ENCODE measurements at places on chromosomes 2 and 18.
A peak's percentile ranks its signal among the peaks of the same experiment; 100 is the strongest.

DNA sequence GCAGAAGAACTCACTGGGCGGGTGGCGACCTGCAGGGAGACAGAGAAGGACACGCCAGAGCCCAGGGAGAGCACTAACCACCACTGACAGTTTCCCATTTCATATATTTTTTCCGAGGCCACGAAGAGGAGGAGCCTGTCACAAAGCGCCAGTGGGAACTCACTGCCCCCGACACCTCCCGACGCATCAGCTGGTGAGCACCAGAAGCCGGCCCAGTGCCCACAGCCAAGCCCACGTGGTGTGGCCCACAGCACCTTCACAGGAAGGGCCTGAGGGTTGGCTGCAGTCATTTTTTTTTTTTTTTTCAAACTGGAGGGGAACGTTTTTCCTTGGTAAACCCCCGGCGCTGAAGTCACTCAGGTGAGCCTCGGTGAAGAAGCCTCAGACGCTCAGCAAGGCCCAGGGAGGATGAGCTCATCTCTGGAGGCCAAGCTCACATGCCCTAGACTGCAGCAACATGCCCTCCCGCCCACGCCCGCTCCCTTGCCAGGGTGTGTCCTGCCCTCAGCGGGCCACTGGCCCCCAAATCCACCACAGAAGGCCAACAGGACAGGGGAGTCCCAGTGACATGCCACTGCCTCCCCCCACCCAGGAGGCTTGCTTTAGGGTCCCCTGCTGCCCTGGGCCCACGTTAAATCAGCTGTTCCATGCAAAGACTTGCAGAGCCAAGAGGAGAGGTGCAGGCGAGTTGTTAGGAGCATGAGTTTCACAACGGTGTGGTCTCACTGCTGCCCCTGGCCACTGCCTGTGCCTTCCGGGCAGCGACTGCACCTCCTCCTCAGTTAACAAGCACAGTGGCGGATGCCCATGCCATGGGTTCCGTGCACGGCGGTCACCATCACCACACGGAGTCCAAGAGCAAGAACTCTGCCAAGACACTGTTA, 68.1 kb downstream of the PARD6G start:
- DNase-seq = no peak

DNA sequence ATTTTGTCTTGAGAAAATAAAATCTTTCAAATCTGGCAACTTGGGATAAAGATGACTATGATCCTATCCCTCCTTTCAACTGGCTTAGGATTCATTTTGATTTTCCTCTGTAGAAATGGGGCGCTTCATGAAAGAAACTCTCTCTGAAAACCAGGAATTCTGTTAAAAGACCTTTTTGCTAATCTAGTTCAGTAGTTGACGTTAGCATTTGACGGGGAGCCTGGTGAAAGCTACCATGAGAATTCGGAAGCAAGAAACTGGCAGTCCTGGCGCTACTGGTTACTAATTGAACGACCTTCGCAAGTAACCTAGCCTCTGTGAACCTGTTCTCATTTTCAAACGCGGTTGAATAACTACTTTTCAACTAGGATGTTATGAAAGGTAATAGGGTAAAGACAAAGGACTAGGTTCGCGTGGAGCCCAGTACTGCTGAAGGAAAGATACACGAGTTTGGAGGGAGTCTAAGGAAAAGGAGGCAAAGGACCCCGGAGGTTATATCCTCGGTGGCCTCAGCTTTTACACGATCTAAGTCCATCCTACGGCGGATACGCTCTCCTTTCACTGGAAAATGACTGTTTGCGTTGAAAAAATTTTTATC, 604 bp upstream of the STK11IP start:
- DNase-seq = peak; percentile 84

- DNase-seq = no peak
Measured at GRCh38 chr18:26301681-26302080, 75.4 kb downstream of the TAF4B start.

DNA sequence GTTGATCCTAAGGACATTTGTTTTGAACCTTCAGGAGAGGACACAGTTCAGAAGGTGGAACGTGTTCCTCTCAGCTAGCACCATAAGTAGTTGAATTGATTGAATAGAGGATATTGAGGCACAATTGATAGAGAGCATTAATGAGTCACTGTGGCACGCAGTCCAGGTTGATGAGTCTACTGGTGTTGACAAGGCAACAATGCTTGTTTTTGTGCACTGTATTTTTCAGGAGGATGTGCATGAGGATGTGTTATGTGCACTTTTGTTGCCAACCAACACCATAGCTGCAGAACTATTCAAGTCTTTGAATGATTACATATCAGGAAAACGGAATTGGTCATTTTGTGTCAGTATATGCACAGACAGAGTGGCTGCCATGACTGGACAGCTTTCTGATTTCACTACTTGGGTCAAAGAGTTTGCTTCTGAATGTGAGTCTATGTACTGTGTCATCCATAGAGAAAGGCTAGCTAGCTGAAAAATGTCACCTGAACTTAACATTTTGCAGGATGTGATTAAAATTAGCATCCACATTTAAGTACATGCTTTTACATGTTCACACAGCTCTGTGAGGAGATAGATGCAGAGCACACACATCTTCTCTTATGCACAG, 140.1 kb upstream of the B3GNT2 start:
- DNase-seq = no peak

- DNase-seq = no peak
Measured at GRCh38 chr2:227482638-227483340, 10.8 kb downstream of the AGFG1 start.

GRCh38 chr18:12253027-12253426, 1.1 kb upstream of the CIDEA start:
- no peak for DNase-seq

DNA sequence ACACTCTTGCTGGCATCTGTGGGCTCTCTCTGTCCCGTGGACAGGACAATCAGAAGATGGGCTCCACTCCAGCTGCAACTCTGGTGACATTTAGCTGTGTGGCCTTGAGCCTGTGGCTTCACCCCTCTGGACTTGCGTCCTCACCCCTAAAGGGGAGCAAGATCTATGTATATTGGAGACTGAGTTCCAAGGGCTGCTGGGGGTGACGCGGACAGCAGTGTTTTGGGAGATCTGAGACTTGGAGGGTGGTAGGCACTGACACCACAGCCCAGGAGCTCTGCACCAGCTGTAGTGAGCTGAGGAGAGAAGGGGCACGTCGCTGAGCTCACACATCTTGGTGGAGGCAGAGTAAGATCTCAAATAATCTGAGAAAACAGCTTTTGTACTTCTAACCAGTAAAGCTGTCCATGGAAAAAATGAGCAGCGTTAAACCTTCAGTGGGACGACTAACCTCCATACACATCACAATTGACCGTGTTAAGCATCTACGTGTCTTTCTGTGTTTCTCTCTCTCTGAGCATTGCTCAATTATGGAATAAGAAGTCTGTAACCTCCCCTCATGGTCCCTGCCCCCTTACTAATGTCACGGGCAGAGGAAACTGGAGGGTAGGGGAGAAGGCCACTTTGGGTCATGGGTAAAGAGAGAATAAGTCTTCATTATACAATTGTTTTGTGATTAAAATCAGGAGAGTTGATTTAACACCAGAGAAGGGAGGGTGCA, 85.8 kb downstream of the SH3RF3 start:
- DNase-seq = no peak

GRCh38 chr18:78768221-78768620, 211.4 kb upstream of the SALL3 start:
- no peak for DNase-seq

GRCh38 chr2:234808907-234809306, 142.9 kb upstream of the SH3BP4 start:
- DNase-seq = no peak

GRCh38 chr18:35478520-35479435, 19.0 kb downstream of the INO80C start:
- DNase-seq = no peak

GRCh38 chr18:47779381-47779780, 151.1 kb downstream of the SMAD2 start:
- no peak for DNase-seq

GRCh38 chr2:54000524-54000923, 29.7 kb upstream of the PSME4 start:
- DNase-seq = no peak

GRCh38 chr2:38740851-38741731, 10.1 kb downstream of the SRSF7 start:
- peak; percentile 9 for DNase-seq

DNA sequence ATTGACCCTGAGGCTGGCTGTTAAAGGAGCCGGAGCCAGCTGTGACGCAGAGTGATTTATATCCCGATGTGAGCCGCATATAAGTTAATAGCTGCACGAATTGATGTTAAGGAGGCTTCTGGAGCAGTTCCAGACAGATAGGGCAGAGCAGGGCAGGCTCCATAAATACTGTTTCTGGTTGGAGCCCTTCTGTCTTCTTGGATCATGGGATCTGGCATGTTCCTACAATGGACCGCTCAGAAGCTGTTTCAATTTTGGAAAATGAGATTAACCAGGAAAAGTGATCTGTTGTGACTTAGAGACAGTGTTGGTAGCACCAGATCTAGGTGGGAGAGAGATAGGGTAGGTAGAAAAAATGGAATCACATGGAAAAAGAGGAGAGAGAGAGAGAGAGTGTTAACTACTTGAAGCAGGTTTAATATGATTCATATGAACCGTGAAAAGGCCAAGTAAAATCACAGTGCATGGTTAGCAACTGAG, 4.8 kb upstream of the IGFBP5 start:
- peak; percentile 44 for DNase-seq

GRCh38 chr2:203016716-203017115, 2.0 kb downstream of the NBEAL1 start:
- DNase-seq = no peak

- DNase-seq = no peak
Measured at GRCh38 chr2:135124924-135125886, 73.1 kb downstream of the RAB3GAP1 start.

DNA sequence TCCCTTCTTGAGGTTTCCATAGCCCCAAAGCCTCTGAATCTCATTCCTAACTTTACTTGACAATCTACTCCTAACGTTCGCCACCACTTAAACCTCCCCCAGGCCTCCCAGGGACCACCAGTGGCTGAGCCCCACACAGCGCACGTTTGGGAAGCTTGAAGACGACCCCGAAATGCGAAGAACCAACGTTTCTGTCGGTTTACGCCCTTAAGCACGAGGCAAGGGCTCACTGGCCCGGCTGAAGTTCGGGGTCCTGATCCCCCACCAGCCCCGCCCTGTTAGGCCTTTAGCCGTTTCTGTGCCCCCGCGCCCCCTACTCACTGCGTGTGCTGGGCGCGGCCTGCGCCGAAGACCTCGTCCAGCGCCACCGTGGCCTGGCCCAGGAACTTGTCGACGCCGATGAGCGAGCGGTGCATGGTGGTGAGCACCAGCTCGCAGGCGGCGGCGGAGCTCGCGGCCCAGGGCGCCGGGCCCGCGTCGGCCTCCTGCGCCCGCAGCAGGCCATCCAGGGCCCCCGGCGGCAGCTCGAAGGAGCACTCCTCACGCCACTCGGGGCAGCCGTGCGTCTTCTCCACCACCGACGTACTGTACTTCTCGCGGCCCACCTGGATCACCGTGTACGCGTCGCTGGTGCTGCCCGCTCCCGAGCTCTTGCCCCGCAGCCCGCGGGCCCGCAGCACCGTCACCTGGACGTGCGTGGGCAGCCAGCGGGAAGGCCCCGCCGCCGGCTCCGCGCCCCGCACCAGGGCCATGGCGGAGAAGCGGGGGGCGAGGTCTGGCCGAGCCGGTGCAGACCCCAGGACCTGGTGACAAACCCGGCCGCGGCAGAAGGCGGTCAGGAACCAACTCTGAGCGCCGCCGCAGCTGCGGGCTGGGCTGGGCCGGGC, 479 bp downstream of the RAB11FIP5 start:
- DNase-seq = peak; percentile 86

DNA sequence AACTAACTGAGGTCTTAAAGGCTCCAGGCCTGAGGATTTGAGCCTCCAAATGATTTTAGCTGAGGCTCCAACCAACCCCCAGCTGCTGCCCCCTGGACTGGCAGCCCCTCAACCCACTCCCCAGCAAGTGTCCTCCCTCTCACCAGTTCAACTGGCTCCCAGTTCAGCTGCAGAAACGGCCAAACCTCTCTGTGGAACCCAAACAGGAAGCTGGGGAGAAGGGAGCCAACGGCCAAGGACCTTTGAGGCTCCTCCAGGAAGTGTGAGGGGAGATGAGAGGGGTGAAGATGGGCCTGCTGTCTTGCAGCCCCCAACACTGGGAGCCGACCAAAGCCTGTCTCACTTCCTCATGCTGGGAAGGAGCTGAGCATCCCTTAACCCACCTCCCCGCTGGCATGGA, 24.9 kb downstream of the ZFP36L2 start:
- no peak for DNase-seq

DNA sequence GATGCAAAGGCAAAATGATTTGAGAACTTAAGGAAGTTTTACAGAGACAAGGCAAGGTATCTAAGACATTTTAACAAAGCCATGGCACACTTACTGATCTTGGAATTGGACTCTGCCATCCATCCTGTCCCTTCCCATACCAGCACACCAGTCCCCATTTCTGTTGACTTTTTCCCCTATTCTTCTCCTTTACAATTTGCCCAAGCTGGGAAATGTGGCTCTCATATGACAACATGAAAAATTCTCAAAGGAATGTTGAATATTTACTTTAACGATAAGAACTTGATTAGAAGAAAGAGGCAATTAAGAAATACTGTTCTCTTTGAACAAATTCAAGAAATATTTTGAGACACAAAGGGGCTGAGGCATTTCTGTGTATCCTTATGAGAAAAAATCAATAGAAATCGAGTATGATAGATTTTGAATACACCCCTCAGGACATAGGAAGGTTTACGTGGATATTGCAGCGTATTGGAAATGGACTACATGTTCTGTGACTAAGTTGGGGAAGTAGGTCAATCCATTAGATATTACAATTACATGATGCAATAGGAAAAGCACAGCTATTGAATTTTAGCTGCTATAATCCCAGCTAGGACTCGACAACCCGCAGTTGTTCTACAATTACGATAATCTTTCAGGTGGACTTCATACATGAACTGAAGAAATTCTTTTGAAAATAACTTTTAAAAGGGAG, 201.6 kb downstream of the TRIB2 start:
- DNase-seq = no peak

- no peak for DNase-seq
Measured at GRCh38 chr2:189179570-189179950, at the start of gene COL5A2. COL5A2 (minus strand) TSS chr2:189179761; CDS start chr2:189179604, 157 bp downstream.

GRCh38 chr2:166419616-166419934, 43.8 kb upstream of the SCN9A start:
- no peak for DNase-seq

- DNase-seq = no peak
Measured at GRCh38 chr2:160076241-160076640, 13.8 kb upstream of the PLA2R1 start.

- DNase-seq = no peak
Measured at GRCh38 chr18:45764000-45764686, 40.2 kb downstream of the SLC14A1 start.

DNA sequence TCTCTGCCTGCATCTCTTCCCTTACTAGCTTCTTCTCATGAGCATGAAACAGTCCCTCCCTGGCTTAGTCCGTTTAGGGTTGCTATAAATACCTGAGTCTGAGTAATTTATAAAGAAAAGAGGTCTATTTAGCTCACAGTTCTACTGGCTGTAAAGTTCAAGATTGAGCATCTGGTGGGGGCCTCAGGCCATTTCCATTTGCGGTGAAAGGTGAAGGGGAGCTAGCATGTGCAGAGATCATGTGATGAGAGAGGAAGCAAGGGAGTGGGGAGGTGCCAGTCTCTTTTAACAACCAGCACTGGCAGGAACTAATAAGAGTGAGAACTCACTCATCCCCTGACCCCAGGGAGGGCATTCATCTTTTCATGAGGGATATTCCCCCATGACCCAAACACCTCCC, 26.8 kb downstream of the RHBDD1 start:
- DNase-seq = no peak

Measured in right kidney (tissue), 9 donors.